ENCODE measurements at places on chromosomes 11 and 22.

DNA sequence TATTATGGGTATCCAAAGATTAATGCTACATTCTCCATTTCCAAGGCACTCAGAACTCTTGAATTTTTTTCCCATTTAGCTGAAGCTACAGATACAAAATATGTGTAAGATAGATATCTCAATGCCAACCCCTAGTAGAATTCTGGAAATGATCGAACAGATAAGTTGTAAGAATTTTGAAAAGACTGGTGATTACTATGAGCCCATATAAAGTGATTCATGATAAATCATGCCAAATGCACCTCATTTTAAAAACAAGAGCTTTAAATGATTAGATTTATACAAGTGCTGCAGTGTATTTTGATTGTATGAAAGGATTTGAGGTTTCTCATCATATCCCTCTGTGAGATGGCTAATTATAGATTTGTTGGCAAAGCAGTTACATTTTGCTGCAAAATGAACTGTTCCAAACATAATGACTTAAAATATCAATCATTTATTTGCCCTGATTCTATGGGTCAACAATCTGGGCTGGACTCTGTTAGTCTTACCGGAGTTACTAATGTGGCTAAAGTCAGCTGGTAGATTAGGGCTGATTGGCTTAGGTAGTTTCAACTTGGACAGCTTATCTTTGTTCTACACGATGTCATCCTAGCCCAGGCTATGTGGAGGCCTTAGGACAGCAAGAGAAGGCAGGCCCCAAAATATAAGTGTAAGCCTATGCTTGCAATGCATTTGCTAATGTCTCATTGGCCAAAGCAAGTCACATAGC lies 3.4 kb downstream of the OR10V1 start:
- no peak for DNase-seq

GRCh38 chr11:77821349-77821851 lies 456 bp downstream of the AAMDC start:
- no peak for DNase-seq

DNA sequence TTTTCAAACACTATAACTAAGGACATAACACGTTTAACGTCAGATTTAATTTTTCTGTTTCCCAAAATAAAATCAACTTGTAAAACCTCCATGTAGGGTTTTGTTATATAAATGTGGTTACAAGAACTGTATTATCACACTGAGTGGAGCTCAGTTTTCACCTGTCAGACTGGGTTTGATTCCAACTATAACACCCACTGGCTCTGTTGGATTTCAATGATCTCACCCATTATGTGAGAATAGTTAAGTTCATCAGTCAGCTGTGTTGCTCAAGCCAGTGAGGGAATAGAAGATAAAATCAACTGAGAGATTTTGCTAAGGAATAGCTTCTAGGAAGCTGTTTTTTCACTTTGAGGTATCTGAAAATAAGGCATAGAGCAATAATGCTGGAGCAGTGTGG lies 5.1 kb upstream of the OR52R1 start:
- no peak for DNase-seq

- DNase-seq = no peak
Observed at GRCh38 chr11:130814440-130815096, 101.7 kb downstream of the SNX19 start.

DNA sequence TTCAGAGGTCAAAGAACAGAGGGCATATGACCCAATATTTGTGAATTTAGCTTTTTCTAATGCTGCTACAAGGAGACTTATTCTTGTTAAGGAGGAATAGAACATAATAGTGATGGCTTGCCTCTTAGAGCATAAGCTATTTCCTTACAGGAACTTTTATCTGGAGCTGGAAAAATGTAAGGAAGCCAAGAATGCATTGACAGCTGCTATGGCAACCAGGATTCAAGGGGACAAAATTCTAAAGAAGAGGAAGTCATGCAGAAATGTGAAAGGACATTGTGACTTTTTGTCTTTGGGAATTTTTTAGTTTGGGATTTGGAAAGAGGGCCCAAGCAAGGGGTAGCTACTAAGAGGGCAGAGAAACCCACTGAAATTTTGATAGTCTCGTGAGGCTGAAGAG lies 51.1 kb downstream of the EHF start:
- no peak for DNase-seq

DNA sequence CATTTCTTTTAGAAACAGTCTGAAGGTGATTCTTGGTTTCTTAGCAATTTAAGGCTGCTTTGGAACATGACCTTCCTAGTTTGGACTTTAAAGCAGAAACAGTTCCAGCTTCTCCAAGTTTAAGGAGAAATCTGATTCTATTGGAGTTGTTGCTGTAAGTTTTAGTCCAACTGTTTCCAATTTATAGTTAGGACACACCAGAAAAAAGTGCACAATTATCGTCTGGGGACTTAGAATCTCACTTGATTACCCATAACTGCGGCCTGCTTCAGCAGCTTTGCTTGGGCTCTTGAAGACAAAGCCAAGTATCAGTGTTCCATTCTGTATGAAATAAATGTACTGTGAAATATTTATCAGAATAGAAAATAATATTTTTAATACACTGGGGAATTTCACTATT lies 246.6 kb downstream of the TMEM135 start:
- DNase-seq = no peak

DNA sequence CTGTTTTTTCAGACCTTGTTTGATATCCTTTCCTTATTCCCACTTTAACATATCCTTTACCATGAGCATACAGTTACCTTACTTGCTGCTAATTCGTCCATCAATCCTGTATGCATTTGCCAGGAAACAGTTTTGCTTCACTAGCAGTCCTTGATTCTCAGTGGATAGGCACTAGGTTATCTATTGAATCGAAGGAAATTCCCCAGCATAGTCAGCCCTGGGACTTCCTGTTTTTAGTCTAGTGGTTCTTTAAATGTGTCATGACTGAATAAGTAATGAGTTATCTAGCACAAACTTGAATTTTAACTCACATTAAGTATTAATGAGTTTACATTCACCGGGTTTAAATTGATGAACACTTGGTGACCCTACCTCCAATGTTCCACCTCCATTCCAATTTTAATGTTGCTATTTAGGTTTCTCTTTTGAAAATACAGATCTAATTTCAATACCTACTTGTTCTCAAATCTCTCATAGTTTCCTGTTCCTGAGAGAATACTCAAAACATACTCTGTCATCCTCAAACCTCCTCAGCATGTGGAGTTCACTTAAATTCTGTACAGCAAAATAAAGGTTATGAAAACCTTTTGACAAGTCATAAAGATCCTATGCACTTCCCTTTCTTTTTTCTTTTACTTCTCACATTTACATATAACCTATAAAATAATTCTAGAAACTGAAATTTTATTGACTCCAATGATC lies 1375.1 kb upstream of the TENM4 start:
- DNase-seq = no peak

DNA sequence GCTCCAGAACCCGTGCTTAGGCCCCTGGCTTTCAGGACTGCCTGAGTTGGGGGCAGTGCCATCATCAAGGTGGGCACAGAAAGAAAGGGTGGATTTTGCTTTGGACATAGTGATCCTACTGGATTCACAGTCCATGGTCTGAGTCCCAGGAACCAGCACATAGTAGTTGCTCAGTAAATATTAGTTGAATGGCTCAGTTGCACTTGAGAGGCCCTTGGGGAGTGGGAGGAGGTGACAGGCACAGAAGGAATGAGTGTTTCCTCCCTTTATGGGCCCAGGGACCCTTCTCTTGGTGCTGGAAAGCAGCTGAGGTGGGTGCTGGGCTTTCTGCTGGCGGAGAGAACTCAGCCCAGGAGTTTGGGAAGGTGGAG lies 16.6 kb downstream of the ARHGEF17 start:
- no peak for DNase-seq

DNA sequence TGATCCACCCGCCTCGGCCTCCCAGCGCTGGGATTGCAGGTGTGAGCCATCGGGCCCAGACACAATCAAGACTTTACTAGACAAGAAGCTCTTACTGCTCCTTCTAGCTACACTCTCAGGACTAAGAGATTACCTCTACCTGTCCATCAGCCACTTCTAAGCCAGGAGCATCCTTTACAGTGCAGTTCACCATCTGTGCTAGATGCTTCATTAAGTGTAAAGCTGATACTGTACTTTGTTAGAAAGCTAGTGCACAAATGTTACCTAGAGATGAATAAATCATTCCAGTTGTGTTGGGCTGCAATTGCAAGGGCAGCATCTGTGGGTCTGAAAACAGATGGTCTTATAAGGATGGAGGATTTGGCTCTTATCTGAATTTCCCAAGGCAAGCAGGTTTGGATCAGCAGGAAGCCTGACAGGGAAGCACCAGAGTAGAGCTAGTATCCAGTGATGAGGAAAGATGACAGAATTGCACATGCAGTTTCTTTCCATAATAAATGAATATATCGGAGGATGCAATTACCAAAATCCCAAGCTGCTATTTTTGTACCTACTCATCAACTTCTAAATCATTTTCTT lies 58.3 kb downstream of the FAM168A start:
- no peak for DNase-seq

DNA sequence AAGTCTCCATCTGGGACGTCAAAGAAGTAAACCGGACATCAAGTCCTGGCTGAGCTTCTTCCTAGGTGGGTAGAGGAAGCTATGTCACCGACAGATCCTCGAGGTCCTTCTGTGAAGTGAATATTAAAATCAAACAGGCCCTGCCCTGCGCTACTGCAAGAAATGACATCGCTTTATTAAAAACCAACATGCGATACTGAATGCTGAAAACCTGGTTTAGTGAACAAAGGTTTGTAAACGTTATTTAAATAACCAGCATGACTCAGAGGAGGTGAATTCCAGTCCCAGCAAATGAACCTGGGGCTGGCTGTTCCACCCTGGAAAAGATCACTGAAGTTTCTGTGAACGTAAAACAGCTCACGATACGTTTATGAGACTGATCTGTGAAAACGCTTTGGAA lies 645 bp downstream of the RTCB start:
- DNase-seq = no peak

DNA sequence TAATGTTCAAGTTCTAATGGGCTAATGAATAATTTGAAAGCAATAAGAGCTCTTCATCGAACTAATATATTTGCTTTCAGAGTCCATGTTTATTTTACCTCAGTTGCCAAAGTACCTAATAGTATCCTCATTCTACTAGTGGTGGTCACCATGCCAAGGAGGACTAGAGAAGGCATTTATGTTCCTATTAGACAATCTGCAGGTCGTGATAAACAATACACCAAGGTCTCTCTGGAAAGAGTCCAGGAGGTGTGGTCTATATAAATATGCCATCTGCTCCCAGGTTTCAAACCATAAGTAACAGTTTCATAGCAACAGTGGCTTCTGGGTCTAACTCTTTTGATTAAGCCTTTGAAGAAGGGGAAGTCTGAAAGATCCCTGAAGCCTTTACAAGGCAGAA lies 42.9 kb downstream of the ARFGAP3 start:
- no peak for DNase-seq

GRCh38 chr11:2846056-2846455 lies 39.5 kb downstream of the CDKN1C start:
- DNase-seq = no peak

DNA sequence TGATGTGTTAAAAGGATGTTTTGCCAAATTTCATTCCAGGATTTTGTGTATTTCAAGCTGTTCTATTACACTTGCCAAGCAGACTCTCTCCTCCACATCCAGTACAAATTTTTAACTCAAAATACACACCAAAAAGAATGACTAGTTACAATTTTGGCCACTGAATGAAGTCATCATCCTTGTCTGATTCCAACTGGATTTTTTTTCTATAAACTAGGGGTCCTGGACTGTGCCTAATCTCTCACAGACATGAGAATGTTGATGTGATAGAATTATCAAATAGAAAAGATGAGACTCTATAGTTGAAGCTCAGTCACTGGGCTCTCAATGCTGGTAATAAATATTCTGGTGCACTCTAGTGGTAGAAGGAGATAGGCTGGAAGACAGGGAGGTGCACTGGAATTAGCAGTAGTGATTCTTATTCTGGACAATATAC lies 85.8 kb downstream of the FANCF start:
- no peak for DNase-seq

DNA sequence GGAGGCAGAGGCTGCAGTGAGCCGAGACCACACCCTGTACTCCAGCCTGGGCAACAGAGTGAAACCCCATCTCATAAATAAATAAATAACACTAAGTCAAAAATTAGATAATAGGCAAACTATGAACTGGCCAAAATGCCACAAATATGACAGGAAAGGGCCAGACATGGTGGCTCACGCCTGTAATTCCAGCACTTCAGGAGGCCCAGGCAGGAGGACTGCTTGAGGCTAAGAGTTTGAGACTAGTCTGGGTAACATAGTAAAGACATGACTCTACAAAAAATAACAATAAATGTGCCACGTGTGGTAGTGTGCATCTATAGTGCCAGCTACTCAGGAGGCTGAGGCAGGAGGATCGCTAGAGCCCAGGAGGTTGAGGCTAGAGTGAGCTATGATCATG lies 19.9 kb downstream of the SEC14L6 start:
- DNase-seq = no peak

GRCh38 chr11:123474994-123475393 lies 44.9 kb downstream of the GRAMD1B start:
- DNase-seq = no peak

- DNase-seq = no peak
Observed at GRCh38 chr22:25407226-25407858, 157.1 kb upstream of the GRK3 start.

- no peak for DNase-seq
Observed at GRCh38 chr22:44307509-44308169, 5.1 kb downstream of the SHISAL1 start.
